ENCODE measurements at places on chromosomes 4 and X.

- ATAC-seq, result no peak
Measured at GRCh38 chrX:114272096-114272686, 311.7 kb upstream of the HTR2C start.

GRCh38 chrX:100076031-100076430 is 334.0 kb downstream of the PCDH19 start:
- ATAC-seq, result no peak

DNA sequence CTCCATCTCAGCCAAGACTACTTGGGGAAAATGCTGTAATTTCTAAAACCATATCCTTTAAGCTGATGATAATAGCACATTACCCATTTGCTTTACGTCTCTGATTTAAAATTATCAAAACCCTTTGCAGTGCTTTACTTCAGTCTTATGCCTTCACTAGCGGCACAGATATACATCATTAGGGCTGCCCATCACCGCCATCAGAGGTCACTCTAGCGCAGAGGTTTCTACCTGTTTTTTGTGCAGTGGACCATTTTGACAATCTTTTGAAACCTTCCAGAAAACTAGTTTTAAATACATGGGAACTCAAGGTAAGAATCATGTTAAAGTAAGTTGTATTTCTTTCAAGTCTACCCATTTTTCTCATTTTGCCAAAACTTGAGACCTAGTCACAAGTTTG is 592.5 kb downstream of the PPARGC1A start:
- no peak for ATAC-seq

- ATAC-seq, result no peak
Measured at GRCh38 chrX:121987835-121988234, 940.4 kb downstream of the GLUD2 start.

DNA sequence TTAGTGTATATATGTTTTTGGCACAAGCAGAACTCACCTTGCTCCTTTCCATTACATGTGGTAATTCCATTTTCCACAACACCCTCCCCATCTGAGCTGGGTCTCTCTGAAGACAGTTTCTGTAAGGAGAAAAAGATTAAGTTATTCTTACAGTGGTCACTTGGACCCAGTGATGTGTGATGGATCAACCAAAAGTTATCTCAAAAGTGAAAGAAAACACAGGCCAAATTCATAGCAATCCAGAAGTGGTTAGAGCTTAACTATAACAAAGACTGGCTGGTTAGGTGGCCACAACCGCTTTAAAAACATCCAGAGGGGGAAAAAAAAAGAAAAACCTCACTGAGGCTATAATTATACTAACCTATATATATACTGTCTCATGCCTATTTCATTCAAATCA is 123.7 kb downstream of the AFAP1 start:
- ATAC-seq, result no peak

DNA sequence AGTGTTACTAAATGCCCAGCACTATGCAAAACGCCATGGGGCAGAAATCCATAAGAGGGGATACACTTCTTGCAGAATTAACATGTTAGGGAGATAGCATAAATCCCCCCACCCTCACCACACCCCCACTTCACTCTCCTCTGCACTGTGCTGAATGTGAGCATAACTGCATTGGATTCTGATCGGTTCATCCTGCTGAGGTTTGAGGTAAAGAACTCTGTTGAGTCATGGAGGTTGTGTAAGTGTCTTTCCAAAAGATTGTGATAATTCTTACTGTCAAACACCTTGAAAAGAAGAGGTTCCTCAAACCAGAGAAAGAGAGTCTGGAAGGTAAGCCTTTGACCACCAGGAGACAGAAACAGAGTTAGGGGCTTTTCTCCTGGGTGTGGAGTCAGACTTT is 43.6 kb downstream of the RBM47 start:
- ATAC-seq, result no peak

DNA sequence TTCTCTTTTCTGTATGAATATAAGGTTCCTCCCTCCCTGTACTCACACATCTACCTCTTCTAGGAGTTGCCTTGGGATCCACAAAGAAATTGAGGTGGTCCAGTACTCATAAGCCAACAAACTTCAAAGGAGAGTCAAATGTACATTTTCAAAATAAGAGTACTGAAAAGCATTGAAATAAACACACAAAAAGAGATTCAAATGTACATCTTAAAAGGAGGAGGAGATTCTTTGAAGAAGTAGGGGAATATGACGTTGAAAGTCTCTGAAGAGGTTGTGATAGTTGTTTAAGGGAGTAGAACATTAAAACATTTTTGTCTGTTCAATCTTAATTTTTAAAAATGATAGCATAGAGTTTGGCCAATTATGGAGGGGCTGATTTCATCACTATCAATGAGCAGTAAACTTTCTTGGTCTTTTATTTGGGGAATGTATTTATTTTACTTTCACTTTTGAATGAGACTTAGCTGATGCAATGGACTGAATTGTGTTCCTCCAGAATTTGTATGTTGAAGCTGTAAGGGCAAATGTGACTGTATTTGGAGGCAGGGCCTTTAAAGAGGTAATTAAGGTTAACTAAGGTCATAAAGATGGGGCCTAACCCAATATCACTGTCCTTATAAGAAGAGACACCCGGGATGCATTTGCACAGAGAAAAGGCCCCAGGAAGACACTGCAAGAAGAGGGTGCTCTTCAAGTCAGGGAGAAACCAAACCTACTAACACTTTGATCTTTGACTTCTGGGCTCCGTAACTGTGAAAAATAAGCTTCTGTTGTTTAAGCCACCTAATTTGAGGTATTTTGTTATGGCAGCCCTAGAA is 226.3 kb upstream of the PGRMC2 start:
- ATAC-seq, result no peak

- no peak for ATAC-seq
Measured at GRCh38 chrX:108362026-108362425, 76.2 kb downstream of the COL4A6 start.

GRCh38 chrX:78011846-78012245 is 42.4 kb upstream of the PGAM4 start:
- no peak for ATAC-seq

DNA sequence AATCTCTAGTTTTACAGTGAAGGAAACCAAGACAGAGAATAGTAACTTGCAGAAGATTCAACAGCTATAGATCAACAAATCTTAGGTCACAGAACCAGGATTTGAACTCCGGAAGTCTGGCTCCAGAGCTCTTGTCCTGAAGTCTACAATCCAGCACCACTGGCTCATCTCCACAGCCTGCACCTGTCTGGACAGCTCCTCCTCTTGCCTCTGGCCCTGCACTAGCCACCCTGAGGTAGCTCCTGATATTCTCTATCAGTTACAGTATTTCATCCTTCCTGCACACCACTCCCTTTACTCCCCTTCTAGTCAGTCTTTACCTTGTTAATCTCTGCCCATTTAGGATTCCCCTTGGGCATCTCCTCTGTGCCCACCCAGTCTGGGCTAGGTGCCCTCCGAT is 58.1 kb upstream of the LNX1 start:
- ATAC-seq, result no peak

All from SK-N-SH treated with all-trans-retinoic acid at 6 μM for 48 hours (cell line).